ENCODE measurements at places on chromosomes 5 and 9.

DNA sequence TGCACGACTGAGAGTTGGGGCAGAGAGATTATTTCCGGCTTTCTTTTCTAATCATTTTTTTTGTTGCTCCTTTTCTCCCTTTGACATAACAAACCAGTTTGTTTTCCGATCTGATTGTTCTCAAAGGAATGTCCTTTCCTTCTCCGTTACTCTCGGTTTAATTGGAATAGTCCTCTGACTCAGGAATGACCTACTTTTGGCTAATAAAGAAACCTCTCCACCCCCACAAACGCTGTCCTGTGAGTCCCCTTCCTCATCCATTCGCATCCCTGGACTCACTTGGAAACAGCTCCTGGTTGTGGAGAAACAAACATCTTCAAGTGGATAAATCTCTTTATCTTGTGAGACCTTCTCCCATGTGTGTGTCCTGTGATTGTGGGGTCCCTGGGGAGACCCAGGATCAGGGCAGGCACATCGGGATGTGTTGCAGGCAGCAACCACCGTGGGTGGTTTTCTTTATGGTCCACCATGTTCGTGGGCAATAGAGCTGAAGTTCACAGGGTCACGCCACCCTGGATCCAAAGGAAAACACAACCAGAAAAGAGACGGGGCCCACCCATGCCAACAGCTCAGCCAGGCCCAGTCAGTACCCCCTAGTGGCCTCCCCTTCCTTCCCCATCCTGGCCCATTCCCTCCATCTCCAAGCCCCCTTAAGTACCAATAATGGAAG lies 45.2 kb upstream of the NEK6 start:
- DNase-seq: peak; percentile 71

DNA sequence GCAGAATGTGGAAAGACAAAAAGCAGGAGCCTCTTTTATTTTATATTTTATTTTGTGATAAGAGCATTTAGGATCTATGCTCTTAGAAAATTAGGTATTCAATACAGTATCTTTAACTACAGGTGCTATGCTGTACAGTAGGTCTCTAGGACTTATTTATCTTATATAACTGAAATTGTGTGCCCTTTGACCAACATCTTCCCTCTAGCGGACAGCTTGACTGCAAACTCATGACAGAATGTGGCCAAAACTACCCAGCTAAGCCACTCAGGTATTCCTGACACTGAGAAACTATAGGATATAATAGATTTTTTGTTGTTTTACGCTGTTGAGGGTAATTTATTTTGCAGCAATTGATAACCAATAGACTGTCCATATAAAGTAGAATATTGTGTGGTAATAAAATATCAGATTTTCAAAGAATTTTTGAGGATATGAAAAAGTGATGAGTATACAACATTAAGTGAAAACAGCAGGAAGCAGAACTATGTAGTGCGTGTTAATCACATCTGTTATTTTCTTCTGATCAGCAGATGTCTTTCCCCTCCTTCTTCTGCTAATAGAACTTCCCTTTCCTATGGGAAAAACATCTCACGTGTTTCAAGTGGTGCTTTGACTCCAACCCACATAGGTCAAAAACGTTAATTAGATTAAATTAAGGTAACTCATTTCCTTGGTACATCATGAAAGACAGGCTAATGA lies 69.9 kb upstream of the SELENOP start:
- DNase-seq: no peak

DNA sequence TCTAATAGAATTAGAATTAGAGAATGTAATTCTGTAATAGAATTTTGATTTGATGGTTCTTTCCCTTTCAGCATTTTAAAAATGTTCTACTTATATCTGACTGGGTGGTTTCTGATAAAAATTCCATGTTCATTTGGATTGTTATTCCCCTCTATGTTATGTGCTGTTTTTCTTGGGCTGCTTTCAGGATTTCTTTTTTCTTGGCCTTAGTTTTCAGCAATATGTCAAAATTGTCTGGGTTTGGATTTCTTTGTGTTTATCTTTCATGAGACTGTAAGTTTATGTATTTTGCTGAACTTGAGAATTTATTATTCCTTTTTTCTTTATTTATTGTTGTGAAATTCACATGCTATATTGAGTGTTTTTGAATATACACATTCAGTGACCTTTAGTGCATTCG lies 189.1 kb downstream of the RANBP17 start:
- DNase-seq: no peak

DNA sequence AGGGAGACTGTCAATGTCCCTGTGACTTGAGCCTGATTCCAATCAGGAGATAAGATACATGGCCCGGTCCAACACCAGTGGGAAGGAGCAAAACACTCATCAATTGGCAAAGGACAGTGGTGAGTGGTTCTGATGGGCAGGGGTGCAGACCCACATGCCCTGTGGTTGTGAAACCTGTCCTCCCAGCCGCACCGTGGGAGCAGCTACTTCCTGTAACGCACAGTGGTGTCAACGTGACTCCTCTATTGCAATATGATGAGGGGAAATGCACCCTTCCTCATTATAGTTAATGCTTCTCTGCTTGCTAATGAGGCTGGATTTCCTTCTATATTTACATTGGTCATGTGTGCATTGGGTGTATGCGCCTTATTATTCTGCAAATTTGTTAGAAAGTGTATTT lies 223.0 kb downstream of the IRX1 start:
- no peak for DNase-seq

- no peak for DNase-seq
Observed at GRCh38 chr9:14994738-14995137, 84.5 kb upstream of the FREM1 start.

DNA sequence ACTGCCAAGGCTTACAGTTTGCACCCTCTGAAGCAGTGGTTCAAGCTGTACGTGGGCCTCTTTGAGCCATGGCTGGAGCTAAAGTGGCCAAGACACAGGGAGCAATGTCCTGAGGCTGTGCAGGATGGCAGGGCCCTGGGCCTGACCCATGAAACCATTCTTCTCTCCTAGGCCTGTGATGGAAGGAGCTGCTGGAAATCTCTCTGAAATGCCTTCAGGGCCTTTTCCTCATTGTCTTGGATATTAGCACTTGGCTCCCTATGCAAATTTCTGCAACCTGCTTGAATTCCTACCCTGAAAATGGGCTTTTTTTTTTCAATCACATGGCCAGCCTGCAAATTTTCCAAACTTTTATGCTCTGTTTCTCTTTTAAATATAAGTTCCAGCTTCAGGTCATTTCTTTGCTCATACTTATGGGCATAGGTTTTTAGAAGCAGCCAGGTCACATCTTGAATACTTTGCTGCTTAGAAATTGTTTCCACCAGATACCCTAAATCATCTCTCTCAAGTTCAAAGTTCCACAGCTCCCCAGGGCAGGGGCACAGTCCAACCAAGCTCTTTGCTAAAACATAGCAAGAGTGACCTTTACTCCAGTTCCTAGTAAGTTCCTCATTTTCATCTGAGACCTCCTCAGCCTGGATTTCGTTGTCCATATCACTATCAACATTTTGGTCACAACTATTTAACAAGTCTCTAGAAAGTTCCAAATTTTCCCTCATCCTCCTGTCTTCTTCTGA lies 138.3 kb downstream of the OSTF1 start:
- no peak for DNase-seq

- no peak for DNase-seq
Observed at GRCh38 chr5:170108266-170108785, 2.6 kb downstream of the FOXI1 start.

GRCh38 chr5:38737976-38738375 lies 107.8 kb upstream of the OSMR start:
- no peak for DNase-seq

DNA sequence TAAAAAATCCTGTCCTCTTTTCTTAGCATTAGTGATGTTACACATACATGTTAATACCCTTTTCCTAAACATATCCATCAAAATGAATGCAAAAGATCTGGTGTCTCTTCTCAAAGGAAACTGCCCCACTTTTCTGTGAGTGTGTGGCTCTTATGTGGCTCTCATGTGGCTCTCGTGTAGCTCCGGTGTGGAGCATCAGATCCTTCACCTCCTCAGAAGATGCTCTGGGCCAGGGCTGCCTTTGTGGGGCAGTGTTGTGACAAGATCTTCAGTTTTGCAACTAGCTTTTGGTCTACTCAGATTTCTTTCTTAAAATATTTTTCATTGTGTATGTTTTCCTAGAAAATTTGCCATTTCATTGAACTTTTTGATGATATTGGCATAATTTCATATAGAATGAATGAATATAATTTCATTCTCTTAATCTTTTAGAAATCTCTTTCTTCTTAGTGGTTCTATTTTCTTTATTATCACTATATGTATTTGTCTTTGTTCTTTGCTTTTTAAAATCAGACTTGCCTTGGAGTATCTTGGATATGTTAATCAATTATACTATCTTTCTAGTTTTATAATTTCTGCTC lies 19.4 kb downstream of the GARNL3 start:
- peak; percentile 20 for DNase-seq

DNA sequence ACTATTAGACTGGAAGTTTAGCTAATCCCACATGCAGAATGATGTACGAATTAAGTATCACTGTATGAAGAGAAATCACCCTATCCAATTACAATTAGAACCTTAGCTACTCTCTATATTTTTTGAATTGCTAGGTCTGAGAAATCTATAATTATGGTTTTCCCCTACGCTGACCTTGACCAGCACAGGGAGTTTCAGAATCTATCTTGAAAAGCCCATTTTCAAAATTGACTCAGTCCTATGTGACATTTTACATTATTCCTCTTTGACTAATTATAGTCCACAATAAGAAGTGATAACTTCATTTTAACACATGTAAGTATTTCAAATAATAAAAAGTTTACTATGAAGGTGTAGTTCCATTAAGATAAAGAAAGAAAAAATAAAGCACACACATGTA lies 21.5 kb downstream of the NUDT12 start:
- no peak for DNase-seq

- peak; percentile 70 for DNase-seq
Observed at GRCh38 chr5:76602094-76602726, 21.0 kb downstream of the F2RL2 start.

- DNase-seq: no peak
Observed at GRCh38 chr5:67619235-67619634, 422.6 kb upstream of the CD180 start.

DNA sequence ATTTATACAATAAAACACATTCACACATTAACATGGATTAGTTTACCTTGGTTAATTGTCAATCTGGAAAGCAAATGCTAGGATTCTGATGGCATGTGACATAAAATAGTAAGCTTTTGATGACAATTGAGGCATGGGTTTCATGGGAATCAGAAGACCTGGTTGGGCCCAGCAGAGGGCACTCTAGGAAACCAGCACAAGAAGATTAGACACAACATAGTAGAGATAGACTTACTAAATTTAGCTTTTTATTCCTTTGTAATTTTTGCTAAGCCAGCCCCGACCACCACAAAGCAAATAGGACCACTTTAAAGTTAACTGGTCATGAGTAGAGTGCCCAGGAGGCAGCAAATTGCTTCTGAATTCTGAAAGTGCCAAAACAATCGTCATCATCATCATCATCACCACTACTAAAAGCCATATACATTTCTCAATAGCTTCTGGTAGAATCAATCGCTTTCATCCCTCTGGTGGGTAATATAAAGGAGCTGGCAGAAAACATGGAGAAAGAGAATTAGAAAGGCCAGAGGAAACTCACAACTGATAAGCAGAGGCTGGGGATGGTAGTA lies 163.2 kb downstream of the ARRDC3 start:
- DNase-seq: peak; percentile 63

- no peak for DNase-seq
Observed at GRCh38 chr9:132879457-132880323, 992 bp downstream of the SPACA9 start.

- no peak for DNase-seq
Observed at GRCh38 chr5:139378101-139378825, 4.8 kb downstream of the SLC23A1 start.

- DNase-seq: no peak
Observed at GRCh38 chr9:136554870-136555269, 9.0 kb upstream of the NOTCH1 start.

DNA sequence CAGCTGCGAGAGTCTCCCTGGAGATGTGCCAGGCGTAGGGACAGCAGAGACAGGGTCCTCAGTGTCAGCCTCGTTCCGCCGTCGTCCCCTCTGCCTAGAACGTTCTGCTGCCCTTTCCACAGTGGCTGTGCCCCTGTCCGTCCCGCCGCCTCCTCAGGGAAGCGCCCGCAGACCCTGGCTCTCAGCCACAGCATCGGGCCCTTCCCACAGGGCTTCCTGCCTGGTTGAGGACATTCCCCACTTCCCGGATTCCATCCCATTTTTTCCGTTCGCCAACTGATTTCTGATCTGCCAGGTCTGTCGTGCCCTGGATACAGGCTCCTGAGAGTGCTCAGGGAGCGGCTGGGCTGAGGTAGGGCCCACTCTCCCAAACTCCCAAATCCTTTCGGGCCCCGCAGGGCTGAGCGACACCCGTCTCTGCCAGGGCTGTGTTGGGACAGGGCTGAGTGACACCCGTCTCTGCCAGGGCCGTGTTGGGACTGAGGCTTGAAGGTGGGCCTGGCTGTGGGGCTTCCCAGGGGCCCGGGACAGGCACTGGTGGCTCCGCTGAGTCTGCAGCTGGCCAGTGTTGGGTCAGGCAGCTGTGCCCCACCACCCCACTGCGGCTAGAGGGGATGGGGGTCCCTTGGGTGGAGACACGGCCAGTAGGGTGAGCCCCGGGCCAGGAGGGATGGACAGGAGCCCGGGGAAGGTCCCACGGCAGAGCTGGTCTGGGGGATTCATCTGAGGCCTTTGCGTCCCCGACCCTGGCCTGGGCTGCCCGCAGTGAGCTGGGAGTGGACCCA lies 15.9 kb downstream of the DNLZ start:
- DNase-seq: no peak

DNA sequence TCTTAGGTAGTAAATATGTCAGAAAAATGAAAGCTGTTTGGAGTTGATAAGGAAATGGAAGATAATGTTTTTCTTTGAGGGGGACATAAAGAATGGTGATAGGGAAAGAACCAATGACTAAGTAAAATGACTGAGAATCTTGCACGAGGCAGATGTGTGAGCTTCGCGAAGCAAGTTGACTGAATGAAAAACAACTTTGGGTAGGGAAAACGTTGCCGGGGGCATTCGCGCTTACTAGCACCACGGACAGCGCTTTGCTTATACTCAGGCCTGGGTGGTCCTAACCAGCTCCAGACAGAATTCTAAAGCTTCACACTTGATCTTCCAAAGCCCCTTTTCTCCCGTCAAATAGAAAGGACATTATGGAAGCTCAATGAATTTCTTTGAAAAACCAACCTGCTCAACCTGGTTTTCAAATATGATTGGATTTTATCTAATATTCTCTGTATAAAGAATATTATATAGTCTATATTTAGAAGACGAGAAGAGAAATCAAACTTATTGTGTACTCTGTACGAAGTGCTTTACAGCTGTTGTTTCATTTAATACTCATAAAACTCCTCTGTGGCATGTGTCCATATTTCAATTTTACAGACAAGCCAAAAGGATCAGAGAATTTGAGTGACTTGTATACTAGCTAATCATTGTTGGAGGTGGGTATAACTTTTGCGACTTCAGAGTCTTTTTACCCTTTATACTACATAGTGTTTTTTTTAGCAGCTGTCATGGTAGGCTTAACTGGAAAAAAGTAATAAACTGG lies 1.9 kb upstream of the CDKN2B start:
- peak; percentile 54 for DNase-seq

DNA sequence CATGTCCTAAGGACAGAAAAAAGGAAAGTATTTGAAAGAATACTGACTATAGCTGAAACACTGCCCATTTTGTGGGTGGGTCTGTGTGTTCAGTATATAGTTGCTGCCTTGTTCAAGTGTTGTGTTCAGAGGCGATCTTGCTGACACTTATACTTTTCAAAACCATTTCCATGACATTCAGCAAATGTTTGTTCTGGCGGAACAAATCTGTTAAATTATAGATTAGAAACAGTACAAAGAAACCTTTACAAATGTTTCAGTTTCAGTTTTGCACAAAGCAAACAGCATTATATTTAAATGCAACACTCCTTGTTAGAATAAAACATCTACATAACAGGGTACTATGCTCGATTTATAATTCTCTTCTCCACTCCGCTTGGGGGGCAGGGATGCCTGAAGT lies 2276.3 kb downstream of the MAT2B start:
- no peak for DNase-seq
